ENCODE measurements at places on chromosomes 7 and 10.

GRCh38 chr7:119452401-119452800 lies 820.6 kb upstream of the KCND2 start:
- H3K4me1 ChIP-seq = no peaks in the 10 kb centered on the region
- DNase-seq = no peak
- H3K27ac ChIP-seq = no peak overlapping the region
- no peaks in the 10 kb centered on the region for H3K27me3 ChIP-seq
- H3K36me3 ChIP-seq = no peaks in the 10 kb centered on the region
- H3K4me3 ChIP-seq = no peak overlapping the region

GRCh38 chr7:29457565-29458011 lies 106.0 kb upstream of the PRR15 start:
- no peak overlapping the region for H3K4me3 ChIP-seq
- no peak for DNase-seq
- no peak overlapping the region for H3K27ac ChIP-seq
- no peaks in the 10 kb centered on the region for H3K4me1 ChIP-seq
- no peaks in the 10 kb centered on the region for H3K27me3 ChIP-seq

GRCh38 chr10:91883549-91884444 lies 25.5 kb downstream of the FGFBP3 start:
- H3K36me3 ChIP-seq = no peaks in the 10 kb centered on the region
- no peak overlapping the region for H3K4me3 ChIP-seq

DNA sequence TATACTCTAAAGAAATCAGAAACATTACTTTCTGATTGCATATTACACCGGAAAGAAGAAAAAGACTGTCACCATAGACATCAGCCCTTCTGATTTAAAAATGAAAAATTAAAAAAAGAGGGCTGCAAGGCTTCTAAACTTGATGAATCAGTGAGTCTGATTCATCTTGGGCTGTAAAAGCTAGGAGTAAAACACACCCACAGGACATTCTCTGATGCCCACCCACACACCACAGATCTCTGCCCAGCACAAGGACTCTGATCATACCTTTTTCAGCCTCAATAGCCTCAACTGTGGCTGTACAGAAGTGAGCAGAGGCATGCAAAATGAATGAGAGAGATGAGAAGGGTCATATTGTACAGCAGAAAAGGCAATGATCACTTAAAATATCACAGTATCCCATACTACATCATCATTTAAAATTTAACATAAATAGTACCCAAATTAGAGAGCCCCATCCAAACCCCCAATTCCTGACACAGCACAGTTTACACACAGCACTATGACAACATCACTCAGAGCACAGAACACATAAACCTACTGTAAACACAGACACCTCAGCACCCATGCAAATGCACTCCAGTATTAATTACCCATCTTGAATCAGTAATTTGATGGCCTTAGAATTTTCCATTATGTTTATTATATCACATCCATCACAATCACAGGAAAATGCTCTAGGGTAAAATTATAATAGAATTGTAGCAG lies 6.4 kb upstream of the MSS51 start:
- no peak overlapping the region for H3K4me3 ChIP-seq
- DNase-seq = no peak
- H3K27me3 ChIP-seq = no peaks in the 10 kb centered on the region
- peak overlapping the region; percentile 45 for H3K27ac ChIP-seq
- H3K4me1 ChIP-seq = no peaks in the 10 kb centered on the region
- no peaks in the 10 kb centered on the region for H3K36me3 ChIP-seq

DNA sequence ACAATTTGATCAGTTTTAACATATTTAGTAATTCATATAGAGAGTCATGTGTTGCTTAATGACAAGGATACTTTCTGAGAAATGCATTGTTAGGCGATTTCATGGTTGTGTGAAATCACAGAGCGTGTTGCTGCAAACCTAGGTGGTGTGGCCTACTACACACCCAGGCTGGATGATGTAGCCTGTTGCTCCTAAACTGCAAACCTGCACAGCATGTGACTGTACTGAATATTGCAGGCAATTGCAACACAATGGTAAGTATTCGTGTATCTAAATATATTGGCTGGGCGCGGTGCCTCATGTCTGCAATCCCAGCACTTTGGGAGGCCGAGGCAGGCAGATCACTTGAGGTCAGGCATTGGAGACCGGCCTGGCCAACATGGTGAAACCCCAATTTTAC lies 73.7 kb upstream of the BAIAP2L1 start:
- no peak overlapping the region for H3K4me3 ChIP-seq
- no peaks in the 10 kb centered on the region for H3K36me3 ChIP-seq
- peaks cover 20% of the 10 kb centered on the region for H3K27me3 ChIP-seq
- H3K27ac ChIP-seq = no peak overlapping the region

DNA sequence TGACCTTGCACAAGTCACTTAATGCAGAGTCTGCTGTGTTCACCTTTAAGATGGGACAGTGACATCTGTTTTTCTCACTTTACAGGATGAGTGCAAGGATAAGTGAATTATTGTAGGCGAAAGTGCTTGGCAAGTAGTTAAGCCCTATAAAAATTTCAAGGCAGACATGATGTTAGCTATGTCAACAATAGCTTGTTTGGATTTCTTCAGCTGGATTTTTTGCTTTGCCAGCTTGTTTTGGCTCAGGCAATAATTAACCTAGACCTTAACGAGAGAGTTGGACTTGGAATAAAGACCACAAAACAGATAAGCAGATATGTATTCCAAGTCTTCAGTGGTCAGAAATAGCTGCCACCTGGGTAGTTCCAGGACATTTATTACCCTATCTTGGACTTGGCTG lies 255.2 kb downstream of the ARL4A start:
- no peaks in the 10 kb centered on the region for H3K4me1 ChIP-seq
- no peaks in the 10 kb centered on the region for H3K36me3 ChIP-seq
- DNase-seq = no peak
- H3K4me3 ChIP-seq = no peak overlapping the region

GRCh38 chr7:158828133-158829020 lies 932 bp downstream of the ESYT2 start:
- H3K4me1 ChIP-seq = peaks cover 68% of the 10 kb centered on the region
- peaks cover 13% of the 10 kb centered on the region for H3K36me3 ChIP-seq
- peak overlapping the region; percentile 95 for H3K27ac ChIP-seq

DNA sequence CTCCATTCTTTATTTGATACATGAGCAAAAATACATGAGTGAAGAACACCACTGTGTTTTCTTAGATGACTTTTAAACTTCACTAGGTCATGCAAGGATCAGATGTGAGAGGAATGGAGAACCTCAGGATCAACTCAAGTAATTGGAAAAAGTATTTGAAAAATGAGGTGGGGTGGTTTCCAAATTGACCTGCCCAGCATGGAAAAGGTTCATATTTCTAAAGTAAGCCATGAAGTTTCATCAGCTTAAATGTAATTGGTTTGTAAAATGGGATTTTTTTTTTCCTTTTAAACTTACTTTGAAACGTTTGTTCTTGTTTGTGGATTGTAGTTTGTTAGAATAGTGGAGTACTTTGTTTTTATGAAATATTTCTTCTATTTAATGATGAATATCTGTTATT lies 134.8 kb downstream of the MLLT10 start:
- H3K27me3 ChIP-seq = peaks cover 4% of the 10 kb centered on the region
- peaks cover 3% of the 10 kb centered on the region for H3K4me1 ChIP-seq
- DNase-seq = no peak
- H3K36me3 ChIP-seq = no peaks in the 10 kb centered on the region
- no peak overlapping the region for H3K27ac ChIP-seq
- H3K4me3 ChIP-seq = no peak overlapping the region

GRCh38 chr10:95820363-95820762 lies 64.4 kb downstream of the ENTPD1 start:
- peaks cover 37% of the 10 kb centered on the region for H3K4me1 ChIP-seq
- H3K36me3 ChIP-seq = no peaks in the 10 kb centered on the region
- no peak overlapping the region for H3K27ac ChIP-seq
- H3K4me3 ChIP-seq = no peak overlapping the region
- no peak for DNase-seq

DNA sequence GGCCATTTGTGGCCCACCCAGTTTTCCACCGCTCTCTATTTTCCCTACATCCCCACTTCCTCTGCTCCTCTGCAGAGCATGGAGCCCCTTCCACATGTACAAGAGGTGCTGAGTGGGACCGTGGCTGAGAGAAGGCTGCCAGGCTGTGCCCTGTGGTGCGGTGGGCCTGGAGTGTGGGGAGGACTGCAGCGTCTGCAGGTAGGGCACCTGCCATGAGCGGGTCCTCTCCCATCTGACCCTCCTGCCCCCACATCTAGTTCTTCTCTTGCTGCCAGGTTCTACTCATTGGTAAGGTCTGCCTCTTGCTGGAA lies 145.6 kb upstream of the FAM20C start:
- H3K27ac ChIP-seq = no peak overlapping the region
- no peak for DNase-seq
- no peaks in the 10 kb centered on the region for H3K36me3 ChIP-seq
- no peak overlapping the region for H3K4me3 ChIP-seq
- H3K4me1 ChIP-seq = no peaks in the 10 kb centered on the region

- peak overlapping the region; percentile 94 for H3K4me3 ChIP-seq
- H3K36me3 ChIP-seq = no peaks in the 10 kb centered on the region
- peaks cover 15% of the 10 kb centered on the region for H3K27me3 ChIP-seq
- H3K4me1 ChIP-seq = peaks cover 76% of the 10 kb centered on the region
These were observed 1.8 kb downstream of the WASL start for GRCh38 chr7:123746931-123747488.

- H3K4me1 ChIP-seq = no peaks in the 10 kb centered on the region
- H3K27me3 ChIP-seq = peaks cover 12% of the 10 kb centered on the region
- no peak for DNase-seq
- no peaks in the 10 kb centered on the region for H3K36me3 ChIP-seq
These were observed 266.2 kb downstream of the CREB5 start for GRCh38 chr7:28678431-28678965.

DNA sequence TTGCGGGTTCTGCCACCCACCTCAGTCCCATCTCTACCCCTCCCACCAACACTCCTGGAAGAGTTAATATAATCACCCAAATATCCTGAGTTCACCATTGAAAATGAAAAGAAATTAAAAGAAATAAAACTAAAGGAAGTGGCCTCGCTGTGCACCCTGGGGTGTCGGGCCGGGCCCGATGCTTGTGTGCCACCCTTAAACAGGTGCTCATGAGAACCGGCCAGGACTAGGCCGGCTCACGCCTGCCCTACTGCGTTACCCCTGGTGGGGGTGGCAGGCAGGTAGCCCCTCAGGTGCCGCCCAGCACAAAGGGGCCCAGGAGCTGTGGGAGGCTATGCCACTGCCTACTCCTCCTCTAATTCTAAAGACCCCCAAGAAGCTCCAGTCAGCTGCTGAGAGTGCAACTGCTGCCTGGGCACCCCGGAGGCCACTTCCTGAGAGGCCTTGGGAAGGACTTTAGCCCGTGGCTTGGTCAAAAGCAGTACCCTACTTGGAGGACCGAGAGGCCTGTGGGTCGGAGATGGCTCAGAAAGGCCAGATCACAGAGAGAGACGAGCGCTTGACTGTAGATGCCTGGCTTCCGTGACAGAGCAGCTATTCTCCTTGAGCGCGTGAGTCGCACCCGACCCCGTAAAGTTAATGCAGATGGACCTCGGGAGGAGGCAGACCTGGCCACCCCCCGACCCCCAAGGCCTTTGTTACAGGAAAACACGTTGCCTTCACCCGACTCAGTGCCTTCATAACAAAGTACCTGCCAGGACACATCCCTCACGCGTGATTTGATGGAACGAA lies 51.0 kb upstream of the PPP2R2D start:
- no peaks in the 10 kb centered on the region for H3K4me1 ChIP-seq
- DNase-seq = no peak
- H3K4me3 ChIP-seq = no peak overlapping the region

DNA sequence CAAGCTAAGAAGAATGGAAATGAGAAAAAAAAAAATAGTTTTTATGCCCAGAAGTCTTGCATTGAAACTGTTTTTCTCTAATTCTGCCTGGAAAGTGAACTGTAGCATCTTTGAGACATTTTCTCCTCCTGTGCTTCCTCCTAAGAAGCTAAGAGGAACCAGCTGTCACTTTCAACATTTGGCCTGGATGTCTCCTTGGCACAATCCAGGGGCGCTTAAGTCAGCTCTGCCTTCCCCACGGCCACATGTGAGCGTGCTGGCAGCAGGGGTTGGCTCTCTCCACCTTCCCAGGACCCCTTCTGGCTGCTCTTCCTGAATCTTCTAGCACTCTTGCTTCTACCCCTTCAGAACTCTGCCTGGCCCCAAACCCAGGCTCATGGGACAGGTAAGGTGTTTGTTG lies 289.6 kb upstream of the ADARB2 start:
- no peak overlapping the region for H3K4me3 ChIP-seq
- DNase-seq = no peak
- H3K36me3 ChIP-seq = no peaks in the 10 kb centered on the region
- H3K27ac ChIP-seq = no peak overlapping the region

DNA sequence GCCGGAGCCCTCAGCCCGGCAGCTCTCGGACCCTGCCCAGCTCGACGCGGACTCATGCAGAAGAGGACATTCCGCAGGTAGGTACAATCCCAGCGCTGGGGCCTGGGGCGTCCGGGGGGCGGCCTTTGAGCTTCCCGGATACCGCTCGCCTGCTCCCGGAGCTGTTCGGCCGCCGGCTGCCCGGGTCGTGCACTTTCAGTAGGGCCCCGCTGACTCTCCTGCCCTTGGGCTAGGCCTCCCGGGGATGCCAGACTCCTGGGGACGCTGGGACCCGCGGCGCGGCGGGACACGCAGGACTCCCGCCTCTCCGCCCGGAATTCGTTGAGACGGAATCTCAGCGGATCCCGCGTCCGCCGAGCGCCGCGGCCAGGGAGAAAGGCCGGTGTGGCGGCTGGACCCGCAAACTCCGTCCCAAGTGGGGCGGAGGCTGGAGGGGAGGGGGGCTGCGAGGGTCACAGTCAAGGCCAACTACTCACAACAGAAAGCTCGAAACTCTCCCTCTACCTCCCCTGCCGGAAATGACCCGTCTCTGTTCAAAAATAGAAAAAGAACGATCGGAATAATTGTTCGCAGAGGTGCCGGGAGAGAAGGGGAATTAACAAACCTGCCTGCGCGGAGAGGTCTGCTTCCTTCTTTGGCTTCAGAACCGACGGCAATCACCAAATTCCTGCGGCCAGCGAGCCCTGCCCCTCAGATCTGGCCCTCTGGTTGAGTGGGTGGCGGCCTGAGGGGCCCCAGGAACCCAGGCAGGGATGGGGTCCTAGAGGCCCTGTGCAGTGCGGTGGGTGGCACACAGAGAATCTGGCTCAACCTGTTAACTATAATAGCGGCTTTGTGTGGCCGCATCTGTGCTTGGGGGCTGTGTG lies 9.2 kb downstream of the TLX1 start:
- H3K27me3 ChIP-seq = peaks cover 36% of the 10 kb centered on the region
- DNase-seq = no peak
- no peak overlapping the region for H3K4me3 ChIP-seq

DNA sequence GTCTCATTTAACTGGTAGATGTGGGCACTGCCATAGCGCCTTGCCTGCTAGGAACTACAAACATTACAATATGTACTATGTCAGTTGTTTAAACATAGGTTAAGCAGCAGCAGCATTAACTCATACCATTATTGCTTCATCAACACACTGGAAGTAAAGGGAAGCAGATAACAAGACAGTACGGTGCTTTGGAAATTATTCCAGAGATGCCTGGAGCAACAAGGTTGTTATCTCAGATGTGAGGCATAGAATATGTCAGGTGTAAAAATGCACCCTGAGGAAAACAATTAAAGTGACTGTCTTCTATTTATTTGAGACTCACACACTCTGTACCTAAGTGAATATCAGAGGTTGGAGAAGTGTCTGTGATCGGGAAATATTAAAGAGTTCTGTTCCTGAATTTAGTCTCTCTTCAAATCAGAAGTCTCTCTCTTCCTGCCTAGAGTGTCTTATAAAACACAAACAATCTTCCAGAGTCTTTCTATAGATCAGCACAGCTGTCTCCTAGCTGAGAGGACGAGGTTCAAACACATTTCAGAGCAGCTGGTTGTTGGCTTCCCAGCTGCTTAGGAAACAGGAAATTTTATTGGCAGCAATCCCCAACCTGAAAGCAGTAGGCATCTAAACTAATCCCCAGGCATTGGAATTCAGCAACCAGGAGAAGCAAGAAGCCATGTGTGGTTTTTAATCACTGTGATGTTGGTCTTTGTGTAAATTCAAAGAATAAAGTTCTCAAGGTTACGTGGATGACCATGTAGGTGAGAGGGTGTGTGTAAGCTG lies 994.4 kb upstream of the LRRTM3 start:
- H3K27ac ChIP-seq = no peak overlapping the region
- H3K4me1 ChIP-seq = no peaks in the 10 kb centered on the region
- no peaks in the 10 kb centered on the region for H3K27me3 ChIP-seq
